ENCODE measurements at places on chromosomes 7 and 10.

DNA sequence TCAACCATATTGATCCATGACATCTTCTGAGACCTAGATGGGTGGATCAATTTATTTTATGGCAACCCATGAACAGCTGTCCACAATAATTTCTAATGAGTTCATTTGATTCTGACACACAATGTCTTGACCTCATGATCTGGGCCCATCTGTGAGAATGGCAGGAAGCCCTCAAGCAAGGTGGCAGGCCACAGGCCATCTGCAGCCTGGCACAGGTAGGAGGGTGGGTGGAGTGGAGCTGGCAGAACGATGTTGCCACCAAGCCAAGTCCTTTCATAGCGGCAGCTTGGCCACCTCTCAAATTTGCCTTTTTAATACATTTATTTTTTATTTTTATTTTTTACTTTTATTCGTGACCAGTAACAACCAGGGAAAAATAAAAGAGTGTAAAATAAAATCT is 1181.6 kb upstream of the SORCS1 start:
- DNase-seq = no peak

DNA sequence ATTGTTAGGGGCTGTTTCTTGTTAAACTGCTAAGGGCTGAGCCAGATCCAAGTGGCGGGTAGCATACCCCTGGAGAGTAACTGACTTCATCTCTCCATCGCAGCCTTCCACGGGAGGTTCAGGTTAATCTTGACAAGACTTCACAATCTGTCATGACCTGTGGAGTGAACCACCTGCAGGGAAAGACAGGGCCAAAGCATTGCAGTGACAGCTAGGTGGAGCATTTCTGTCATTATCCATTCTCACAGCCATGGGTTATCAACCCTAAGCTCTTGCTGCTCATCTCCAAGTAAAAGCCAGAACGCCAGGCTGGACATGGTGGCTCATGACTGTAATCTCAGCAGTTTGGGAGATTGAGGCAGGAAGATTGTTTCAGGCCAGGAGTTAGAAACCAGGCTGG is 17.2 kb downstream of the ABCC2 start:
- DNase-seq = no peak

GRCh38 chr7:74496272-74496671 is 42.6 kb downstream of the GTF2IRD1 start:
- DNase-seq = no peak

DNA sequence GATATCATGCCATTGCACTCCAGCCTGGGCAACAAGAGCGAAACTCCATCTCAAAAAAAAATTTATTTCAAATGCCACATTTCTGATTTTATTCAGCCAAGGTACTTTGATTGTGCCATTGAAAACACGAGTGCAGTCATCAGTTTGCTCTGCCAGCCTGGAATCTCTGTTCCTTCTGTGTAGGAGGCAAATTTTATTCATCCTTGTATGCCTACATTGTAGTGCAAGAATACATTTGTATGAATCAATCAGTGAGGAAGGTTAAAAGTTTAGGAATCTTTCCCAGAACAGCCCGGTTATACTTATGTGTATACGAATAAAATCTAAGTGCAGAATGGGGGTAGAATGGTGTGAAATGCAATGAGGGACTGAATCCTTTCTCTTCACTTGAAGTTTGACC is 886 bp upstream of the TET1 start:
- no peak for DNase-seq

DNA sequence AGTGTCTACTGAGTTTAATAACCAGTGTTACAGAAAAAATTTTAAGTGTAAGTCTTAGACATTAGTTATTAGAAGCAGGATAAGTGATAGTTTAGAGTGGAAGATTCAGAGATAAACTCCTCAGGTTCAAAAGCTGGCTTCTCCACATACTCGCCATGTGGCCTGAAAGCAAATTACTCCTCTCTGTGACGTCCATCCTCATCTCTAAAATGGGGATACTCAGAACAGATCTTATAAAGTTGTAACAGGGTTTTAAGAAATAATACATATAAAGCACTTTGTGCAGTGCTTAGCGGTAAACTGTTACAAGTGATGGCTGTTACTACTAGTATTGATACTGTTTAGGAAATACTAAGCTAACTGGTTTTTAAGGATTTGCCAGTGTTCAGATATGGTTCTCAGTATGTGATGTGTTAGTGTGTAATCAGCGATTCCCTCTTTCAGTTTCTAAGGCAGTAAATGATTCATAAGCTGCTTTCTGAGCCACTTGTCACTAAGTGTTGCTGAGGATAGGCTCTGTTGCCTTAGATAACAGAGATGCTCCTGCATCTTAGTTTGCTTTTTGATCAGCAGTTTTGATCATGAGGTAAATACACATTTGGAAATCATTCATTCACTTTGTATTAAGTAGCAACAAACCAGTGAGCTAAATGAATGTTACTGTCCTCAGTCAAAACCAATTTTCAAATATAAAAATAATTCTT is 58.7 kb downstream of the CYP51A1 start:
- no peak for DNase-seq

DNA sequence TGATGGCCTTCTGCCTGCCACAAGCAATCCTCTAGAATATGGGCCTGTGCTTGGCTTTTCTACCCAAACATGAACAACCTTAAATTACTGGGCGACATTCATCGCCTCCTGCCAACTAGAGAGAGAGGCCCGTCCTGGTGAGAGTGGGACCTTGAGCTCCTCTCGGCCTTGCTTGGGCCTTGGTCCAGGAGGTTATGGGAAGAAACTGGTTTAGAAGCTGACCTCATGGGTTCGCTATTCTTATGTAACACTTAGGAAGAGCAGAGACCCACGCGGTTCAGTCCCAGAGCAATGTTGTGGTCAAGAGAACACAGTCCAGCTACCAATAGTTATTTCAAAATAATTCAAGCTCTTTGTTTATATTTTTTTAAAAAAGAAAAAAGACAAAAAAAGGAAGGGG is 176.3 kb upstream of the ZNF32 start:
- DNase-seq = no peak

- DNase-seq = no peak
Measured at GRCh38 chr10:100829933-100830727, 82.6 kb upstream of the SLF2 start.

DNA sequence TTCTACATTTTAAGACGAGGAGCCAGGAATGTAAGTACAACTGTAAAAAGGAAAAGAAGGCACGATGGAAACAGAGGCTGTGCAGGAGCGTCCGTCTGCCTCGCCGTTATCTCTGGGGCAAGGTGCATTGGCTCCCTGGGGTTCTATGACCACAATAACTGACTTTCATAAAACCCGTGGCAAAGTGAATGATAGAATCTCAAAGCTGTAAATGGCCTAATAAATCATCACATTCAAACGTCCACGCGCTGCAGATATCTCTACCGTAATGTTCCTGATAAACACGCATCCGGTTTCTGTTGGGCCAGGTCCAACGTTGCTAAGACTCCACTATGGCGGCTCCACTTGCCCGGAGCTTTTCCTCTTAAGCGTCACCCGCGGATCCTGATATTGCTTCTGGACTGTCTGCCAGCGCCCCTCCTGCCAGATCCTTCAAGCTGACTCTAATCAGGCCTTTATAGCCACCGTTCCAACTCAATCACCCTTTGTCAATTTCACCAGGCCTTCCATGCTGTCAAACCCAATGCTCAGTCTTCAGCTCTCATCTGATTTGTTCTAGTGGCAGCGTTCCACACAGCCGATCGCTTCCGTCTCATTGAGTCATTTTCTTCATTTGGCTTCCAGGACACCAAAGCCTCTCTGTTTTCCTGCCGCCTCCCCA is 265.6 kb upstream of the FOXK1 start:
- DNase-seq = no peak

- DNase-seq = no peak
Measured at GRCh38 chr7:92633211-92633906, 43.2 kb upstream of the FAM133B start.

- DNase-seq = no peak
Measured at GRCh38 chr10:113666682-113667252, 2.9 kb upstream of the NRAP start.

- DNase-seq = peak; percentile 6
Measured at GRCh38 chr7:83413831-83414230, 235.1 kb downstream of the SEMA3E start.

GRCh38 chr7:106042196-106042611 is 69.9 kb downstream of the SYPL1 start:
- no peak for DNase-seq

GRCh38 chr7:146176860-146177259 is 60.3 kb downstream of the CNTNAP2 start:
- DNase-seq = no peak

- peak; percentile 47 for DNase-seq
Measured at GRCh38 chr10:43075612-43076003, 1.3 kb upstream of the RET start.

DNA sequence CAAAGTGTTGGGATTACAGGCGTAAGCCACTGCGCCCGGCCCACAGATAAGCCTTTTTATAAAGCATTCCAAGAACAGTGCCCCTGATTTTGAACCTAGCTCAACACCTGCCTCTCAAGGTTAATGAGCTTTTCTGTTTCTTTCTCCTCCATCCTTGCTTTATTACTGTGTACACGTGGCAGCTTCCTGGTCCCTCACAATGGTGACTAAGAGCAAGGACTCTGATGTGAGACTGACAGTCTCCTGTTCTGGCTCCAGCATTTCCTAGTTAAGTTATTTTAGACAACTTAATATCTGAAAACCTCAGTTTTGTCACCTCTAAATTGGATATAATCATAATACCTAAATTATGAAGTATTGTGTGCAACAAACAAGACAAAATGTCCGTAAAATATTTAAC is 9.9 kb downstream of the HABP2 start:
- no peak for DNase-seq

DNA sequence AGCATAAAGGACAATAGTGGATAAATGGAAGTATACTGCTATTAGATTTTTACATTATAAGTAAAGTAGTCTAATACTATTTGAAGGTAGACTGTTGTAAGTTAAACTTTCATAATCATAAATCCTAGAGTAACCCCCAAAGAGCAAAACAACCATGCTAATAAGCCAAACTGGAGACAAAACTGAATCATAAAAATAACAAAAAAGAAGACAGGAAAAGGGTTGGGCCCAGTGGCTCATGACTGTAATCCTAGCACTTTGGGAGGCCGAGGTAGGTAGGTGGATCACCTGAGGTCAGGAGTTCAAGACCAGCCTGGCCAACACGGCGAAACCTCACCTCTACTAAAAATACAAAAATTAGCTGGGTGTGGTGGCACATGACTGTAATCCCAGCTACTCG is 9.7 kb downstream of the CACUL1 start:
- no peak for DNase-seq

- no peak for DNase-seq
Measured at GRCh38 chr7:105198223-105198622, 184.2 kb downstream of the KMT2E start.

DNA sequence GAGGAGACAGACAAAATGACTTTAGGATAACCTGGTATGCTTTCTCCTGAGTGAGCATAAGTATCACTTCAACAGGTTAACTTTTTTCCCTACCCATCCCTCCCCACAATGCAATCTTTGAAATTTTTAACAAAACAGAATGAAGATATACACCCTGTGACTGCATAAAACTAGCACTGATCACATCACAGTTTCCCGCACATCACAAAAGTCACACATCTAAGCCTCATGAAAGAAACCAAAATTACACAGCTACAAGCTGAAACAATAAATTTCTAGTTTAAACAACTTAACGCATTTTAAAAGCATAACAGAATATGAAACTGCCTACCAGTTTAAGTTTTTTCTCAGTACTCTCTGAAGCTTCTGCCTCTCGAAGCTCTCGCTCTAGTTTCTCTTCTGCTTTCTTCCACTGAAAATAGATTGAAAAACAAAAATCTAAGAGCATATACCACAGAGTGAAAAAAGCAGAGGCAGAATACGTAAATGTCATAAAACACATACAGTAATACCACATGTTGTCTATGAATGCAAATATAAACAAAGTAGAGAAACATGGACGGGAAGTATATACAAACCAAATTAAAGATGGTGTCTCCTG is 18.1 kb downstream of the NOC3L start:
- no peak for DNase-seq

DNA sequence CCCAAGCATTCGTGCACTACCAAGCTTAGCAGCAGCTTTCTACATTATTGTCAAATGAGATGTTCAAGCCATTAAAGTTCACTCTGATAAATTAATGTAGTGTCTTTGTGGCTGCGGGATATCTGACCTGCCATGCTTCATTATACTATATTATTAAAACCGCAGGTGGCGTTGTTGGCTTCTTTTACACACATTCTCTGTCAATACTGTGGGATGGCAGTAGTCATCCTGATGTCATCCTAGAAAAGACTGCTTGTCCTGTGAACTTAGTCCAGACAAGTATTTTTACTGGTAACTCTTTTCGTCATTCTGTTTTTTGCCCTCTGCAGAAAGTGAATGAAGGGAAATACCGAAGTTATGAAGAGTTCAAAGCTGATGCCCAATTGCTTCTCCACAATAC is 103.9 kb downstream of the ZMYND11 start:
- DNase-seq = no peak

GRCh38 chr7:53604201-53604600 is 568.8 kb downstream of the POM121L12 start:
- no peak for DNase-seq

GRCh38 chr7:74006032-74006431 is 21.9 kb upstream of the ELN start:
- no peak for DNase-seq

DNA sequence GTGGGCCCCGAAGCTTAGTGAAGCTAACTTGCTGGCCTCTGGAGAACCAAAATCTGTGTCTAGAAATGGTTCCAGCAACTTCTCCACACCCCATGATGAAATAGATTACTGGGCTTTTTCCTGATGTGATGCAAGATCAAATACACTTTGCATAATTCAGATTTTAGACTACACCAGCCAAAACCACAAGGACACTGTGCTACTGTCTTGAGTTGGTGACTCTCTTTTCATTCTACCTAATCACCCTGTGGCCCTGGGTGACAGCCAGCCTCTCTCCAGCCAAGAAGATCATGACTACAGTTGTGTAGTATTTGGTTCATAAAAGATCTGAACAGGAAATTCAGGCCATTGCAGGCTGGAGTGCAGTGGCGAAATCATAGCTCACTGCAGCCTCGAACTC is 22.2 kb downstream of the AZGP1 start:
- DNase-seq = no peak

GRCh38 chr10:44115516-44115915 is 269.4 kb downstream of the CXCL12 start:
- no peak for DNase-seq

GRCh38 chr7:27168265-27168947 is 3.1 kb upstream of the HOXA9 start:
- no peak for DNase-seq

All from SHP77 treated with DMSO at 0.1 percent for 48 hours (cell line).